Activated CD4-positive, alpha-beta T cell treated with anti-CD3 and anti-CD28 coated beads, Interleukin-2, Interleukin-6, amounts not matched to agents 100 ng/mL and 50 ng/mL, durations not matched to agents 16 hours and 8 hours (primary cell): ENCODE measurements at places on chromosomes 3 and 15.

DNA sequence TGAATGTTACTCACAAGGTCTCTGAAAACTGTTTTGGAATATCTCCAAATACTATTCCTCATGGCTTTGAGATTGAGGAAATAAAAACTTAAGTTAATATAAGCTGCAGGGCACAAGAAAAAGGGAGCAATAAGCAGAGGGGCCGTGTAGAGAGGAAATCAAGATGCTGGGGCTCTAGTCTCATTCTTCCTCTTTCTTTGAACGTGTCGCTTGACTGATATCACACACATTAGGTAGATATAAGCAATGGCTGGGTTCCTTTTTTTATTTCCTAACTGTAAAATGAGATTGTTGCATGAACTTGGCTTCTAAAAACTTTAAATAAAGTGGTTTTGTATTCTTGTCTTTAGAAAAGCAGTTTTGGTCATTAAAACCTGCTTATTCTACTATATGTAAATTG, 326.7 kb upstream of the ROPN1 start:
- no peak for DNase-seq

- DNase-seq: no peak
Measured at GRCh38 chr15:89900849-89901248, 7.1 kb upstream of the AP3S2 start.

- DNase-seq: no peak
Measured at GRCh38 chr3:11467875-11468274, 175.8 kb downstream of the VGLL4 start.

DNA sequence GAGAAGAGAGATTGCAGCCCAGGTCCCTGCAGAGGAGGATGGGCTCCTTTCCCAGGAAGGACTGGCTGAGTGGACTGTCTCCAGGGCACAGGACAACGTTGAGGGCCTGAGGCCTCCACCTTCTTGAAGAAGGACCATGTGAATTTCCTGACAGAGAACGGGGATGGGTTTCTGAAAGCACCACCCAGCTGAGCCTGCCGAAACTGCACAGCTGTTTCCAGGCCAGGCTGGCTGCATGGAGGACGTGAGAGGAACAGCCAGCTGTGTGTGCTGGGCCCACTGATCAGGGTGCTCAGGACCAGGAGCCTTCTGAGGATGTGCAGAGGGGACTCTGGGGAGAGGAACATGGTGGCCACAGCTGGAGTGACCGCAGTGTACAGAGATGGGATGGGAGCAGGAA, 39.2 kb downstream of the HMCES start:
- no peak for DNase-seq

- no peak for DNase-seq
Measured at GRCh38 chr15:92495446-92495845, 101.8 kb downstream of the ST8SIA2 start.

- no peak for DNase-seq
Measured at GRCh38 chr3:110341047-110341446, 730.6 kb upstream of the NECTIN3 start.

DNA sequence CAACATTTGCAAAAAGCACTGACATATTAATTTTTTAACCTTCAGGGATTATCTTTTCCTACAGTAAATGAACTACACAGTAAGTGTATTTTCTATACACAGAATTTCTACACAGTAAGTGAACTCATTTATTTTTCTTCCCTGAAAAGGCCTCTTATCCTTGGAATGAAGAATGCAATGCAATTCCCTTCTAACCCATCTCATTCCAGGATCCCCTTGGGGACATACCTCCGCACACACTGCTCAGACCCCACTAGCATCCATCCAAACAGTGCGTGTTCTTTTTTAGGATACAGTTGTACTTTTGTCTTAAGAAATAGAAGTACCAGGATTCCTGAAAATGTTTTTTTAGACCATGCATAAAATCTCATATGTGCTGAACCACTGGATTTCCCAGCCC, 152.8 kb downstream of the UACA start:
- no peak for DNase-seq

DNA sequence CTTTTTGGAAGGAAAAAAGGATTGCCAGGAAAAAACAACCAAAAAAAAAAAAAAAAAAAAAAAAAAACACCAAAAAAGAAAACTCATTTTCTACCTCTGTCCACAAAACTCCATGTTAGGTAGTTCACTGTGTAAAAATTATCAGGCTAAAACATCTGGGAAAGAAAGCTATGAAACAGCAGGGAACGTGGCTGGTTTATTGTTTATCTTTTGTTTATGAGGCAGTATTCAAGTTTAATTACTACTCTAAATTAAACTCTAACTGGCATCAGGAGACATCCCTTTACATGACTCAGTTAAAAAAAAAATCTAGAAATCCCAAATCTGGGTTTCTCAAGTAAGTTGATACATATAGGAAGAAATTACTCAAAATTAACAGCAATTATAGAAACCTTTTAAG, 21.8 kb downstream of the MEIS2 start:
- no peak for DNase-seq

GRCh38 chr3:184377374-184377773, 633 bp downstream of the THPO start:
- DNase-seq: no peak

GRCh38 chr15:40467261-40467615, 3.5 kb upstream of the CHST14 start:
- DNase-seq: no peak

GRCh38 chr3:191441687-191442086, 19.3 kb upstream of the PYDC2 start:
- peak; percentile 43 for DNase-seq

DNA sequence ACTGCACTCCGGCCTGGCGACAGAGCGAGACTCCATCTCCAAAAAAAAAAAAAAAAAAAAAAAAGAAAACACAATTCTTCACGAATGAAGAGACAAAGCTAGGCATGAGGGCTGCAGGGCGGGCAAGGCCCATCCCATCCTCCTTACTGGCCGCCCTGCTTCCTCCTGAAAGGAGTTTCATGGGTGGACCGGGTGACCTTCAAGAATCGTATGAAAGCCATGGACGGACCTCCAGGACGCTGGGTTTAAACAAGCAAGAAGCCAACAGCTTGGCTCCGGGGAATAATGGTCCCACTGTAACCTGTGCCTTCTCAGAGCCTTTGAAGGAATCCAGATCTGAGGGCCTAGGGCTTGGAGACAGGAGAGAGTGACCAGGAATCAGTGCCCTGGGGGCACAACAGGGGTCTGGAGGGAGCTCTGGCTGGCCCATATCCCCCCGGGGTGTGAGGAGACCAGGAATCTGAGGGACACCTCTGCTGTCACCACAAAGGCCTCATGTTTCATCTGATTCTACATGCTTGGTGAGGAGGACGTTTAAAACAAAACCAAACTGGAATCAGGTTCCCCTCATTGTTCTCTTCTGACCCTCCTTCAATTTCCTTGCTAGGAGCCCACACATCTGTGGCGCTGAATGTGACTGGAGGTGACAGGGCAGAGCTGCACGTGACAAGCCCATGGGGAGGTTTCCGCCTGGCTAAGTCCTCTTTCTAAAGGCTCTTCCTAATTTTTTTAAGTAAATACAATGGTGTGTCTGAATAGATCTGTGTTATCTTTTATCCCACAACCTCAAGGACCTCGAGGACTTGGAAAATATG, 46.1 kb downstream of the WHAMM start:
- no peak for DNase-seq

- no peak for DNase-seq
Measured at GRCh38 chr3:152051501-152052404, 178.3 kb downstream of the SUCNR1 start.

DNA sequence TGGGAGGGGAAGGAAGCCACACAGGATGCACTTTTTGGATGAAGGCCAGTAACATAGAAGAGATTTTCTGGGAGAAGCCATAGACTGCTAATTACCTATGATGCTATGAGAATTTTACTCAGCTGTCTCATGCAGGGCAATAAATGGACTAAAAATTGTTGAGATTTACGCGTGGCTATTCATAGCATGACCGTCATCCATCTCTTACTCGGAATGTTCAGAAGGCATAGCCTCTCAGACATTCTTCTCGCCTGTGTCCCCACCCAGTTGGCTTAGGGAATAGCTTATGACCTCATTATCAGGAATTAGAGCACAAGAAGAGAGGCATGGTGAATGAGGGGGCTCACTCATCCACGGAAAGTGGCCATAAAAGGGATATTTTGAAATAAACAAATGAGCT, 107.9 kb upstream of the ATP10A start:
- no peak for DNase-seq
